ENCODE measurements at places on chromosomes 2 and 18.

DNA sequence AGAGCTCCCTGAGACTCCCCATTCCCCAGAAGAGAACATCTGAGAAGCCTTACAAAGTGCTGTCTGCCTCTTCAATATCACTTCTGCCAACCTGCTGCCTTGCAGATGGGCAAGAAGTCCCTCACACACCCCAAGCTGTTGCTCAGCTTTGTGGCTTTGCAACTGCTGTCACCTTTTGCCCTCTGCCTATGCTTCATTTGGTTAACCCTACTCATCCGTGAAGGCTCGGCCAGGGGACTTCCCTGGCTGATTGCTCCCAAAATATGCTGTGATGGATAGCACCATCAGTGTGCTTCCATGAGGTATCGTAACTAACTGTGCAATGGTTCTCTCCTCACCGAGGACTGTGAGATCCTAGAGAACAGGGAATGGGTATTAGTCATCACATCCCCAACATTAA lies 88.9 kb upstream of the CYP1B1 start:
- DNase-seq: no peak

GRCh38 chr18:45916302-45916701 lies 50.8 kb downstream of the EPG5 start:
- DNase-seq: no peak

DNA sequence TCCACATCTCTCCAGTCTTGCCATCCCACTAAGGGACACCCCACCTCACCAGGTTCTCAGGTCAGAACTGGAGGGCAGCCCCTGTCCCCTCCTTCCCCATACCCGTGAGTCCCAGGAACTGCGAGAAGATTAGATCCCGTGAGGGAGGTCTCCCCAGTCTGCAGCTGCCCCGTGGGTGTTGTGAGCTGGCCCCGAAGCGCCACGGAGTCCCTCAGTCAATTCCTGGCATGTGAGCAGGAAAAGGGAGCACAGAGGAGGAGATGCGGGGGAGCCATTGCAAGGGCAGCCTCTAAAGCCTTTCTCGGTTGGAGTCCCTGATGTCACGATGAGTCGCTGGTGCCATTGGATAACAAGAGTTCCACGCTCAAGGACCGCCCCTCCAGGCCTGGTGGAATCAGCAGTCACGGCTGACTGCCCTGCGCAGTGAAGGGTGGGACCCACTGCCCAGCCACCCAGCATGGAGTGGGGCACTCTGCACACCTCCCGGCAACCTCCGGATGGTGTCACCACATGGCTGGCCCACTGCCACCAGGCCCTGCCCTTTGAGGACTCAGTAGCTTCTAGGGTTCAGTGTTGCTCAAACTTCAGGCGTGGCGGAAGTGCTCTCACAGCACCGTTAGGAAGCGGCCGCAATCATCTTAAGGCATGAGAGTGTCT lies 434.9 kb upstream of the MYT1L start:
- no peak for DNase-seq

GRCh38 chr2:170886386-170886785 lies 42.7 kb upstream of the GORASP2 start:
- peak; percentile 87 for DNase-seq

DNA sequence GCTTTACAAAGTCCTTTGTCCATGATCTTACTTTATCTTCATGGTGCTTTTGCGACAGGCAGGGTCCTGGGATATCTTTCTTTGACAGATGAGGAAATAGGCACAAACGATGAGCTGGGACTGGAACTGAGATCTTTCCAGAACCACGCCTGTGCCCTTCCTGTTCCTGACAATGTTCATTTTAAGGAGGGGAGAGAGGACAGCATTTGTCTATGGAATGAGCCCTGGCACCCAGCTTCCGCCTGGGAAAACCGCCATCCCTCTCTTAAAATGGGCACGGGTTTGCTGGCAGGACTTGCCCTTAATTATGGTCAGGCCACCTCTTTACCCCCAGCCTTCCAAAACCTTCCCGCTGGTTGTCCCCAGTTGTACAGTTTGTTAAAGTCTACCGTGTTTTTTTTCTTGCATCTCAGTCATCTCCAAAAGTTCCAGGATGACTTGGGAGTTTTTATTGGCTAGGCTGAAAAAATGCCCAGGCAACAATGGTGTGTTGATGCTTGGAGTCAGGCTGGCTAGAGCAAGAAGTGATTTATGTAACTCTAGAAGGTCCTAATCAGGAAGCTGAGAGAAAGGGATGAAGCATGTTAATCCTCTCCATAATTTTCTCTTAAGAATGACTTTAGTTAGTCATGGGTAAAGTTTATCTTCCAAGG lies 264.9 kb upstream of the EPAS1 start:
- no peak for DNase-seq

- DNase-seq: no peak
Measured at GRCh38 chr2:46547223-46548102, 68.1 kb downstream of the TMEM247 start.

DNA sequence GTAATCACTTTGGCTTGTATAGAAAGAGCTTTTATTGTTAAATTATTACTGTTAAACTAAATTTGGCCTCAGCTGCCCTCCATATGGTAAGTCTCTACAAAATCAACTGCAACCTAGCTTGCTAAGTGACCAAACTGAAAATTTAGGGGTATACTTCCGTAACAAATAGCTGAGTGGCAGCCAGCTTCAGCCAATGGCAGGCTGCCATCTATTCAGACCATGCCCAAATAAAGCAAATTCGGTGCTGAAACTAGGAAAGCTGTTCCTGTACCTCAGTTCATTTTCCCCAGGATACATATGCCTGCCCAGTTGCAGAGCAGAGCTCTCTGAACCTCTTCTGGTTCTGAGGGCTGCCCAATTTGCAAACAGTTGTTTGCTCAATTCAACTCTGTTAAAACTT lies 94.8 kb downstream of the EML6 start:
- no peak for DNase-seq

DNA sequence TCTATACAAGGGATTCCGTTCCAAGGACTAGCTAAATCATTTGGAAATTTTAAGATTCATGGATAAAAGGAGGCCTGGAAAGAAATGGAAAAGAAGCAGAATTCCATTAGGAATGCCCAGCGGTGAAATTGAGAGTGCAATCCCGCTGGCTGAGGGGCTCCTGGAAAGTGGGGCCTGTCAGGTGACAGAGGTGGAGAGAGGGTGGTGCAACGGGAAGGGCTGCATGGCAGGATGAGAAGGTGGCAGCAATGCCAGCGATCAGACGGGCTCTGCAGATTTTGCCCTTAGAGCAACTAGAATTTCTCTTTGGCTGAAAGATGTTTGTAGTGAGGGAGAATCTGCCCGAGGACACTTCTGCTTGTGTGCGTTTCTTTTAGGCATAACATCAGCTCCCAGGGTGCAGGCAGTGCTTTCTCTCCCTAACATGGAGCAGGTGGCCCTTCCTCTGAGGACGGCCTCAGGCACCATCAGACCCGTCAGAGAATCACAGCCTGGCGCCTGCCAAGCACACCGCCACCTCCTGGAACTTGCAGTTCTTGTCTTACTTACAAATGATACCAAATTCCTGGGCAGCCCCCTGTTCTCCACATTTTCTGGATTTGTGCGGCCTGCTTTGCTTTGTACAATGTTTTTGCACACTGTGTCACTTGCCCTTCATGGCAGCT lies 261.6 kb downstream of the NDUFA10 start:
- peak; percentile 21 for DNase-seq
